Chondrocyte (in vitro differentiated cells): ENCODE measurements at places on chromosomes 13 and 19.

DNA sequence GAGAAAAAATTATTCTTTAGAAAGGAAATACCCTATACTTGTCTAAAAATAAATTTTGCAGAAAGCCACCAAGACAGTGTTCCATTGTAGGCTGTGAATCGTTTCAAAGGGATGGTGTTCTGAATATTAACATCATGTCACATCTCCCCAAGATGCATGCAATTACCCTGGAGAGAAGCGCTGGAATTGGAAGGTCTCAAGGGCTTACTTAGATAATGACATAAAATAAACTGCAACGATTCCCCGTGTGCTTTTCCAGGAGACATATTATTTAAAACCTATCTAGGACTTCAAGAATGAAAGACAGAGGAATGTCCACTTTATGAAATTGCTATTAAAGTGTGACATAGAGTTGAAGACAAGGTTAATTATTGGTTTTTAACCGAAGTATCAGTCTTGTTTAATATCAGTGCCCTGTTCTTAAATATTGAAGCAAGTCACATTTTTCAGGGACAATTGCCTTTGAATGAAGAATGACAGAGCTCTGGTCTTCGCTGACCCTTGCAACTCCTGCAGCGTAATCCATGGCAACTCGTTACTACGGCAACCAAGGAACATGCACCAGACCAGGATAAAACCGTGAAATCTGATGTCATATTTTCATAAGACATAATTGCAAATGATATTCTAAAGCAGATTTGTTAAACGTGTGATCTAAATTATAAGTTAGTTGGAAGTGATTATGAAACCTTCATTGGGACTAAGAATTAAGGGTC is 91.7 kb downstream of the EFNB2 start:
- no peak for DNase-seq

DNA sequence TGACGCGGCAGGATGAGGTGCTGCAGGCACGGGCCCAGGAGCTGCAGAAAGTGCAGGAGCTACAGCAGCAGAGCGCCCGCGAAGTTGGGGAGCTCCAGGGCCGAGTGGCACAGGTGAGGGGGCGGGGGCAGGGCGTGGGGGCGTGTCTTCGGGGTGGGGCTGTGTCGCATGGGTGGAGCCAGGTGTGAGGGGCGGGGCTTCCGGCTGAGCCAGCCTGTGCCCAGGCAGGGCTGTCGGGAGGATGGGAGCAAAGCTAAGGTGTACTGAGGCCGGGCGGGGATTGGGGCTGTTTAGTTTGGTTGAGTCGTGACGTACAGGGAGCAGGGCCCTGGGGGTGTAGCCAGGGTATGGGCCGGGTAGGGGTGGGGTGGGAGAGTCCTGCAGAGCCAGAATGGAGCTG is 62.3 kb downstream of the KCNC3 start:
- DNase-seq, result no peak

GRCh38 chr13:81302125-81302524 is 961.2 kb upstream of the SPRY2 start:
- DNase-seq, result no peak

GRCh38 chr19:11252665-11253355 is 9.5 kb downstream of the DOCK6 start:
- DNase-seq, result no peak
